ENCODE measurements at places on chromosomes 7 and 10.

- no peak for DNase-seq
These were observed 860 bp upstream of the WDR86 start for GRCh38 chr7:151410405-151411390.

DNA sequence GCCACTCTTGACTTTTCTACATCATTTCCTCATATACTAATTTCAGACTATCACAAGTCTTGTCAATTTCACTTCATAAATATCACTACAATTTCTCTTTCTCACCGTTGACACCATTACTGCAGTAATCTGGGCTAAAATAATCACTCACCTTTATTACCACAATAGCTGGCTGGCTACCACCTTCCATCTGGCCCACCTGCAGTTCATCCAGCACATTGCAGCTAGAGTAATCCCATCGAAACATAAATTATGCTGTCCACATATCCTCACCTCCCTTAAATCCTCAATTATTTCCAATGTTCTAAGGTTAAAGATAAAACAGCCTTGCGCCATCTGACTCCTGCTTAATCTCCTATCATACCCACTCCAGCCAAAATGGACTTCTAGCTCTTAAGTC is 16.0 kb downstream of the DGKB start:
- no peak for DNase-seq

DNA sequence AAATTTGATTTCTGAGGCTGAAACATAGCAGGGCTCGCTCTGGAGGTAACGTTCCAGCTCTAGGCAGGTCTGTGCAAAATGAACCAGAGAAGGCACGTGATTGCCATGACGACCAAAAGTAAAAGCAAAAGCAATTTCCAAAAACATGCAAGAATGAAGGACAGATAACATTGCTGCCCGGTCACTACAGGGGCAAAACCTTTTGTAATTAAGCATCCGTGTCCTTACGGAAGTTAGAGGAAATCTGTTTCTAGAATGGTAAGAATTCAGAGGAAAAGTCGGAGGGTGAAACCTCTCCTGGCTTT is 2.9 kb downstream of the KLF6 start:
- no peak for DNase-seq

GRCh38 chr10:122014652-122015248 is 25.8 kb downstream of the TACC2 start:
- no peak for DNase-seq

GRCh38 chr7:44982970-44983369 is 4.2 kb upstream of the MYO1G start:
- no peak for DNase-seq

- DNase-seq, result no peak
These were observed 90.5 kb downstream of the PLXNA4 start for GRCh38 chr7:132485600-132486273.

Measured in bone marrow (tissue), 2 donors.